ENCODE measurements at places on chromosomes 4 and X.
A peak's percentile ranks its signal among the peaks of the same experiment; 100 is the strongest.

DNA sequence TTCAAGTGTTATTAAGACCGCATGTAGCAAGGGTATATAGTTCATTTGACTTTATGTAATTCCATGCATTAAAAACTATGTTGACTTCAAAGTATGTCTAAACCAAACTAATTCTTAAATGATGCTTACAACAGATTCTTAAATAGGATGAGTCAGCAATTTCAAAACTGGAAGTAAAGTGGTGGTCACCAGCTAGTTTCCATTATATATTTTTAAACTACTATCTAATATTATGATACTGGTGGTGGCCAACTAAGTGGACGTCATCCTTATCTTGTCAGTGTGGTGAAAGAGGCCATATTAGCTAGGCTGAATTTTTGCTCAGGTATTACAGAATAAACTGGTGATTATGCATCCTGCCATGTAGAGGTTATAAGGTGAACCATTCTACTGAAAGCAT is 1.2 kb downstream of the IL15 start:
- no peak for DNase-seq
- no peaks in the 10 kb centered on the region for H3K36me3 ChIP-seq
- no peak overlapping the region for H3K27ac ChIP-seq
- H3K27me3 ChIP-seq, result peaks cover 67% of the 10 kb centered on the region
- H3K4me1 ChIP-seq, result peaks cover 8% of the 10 kb centered on the region

- no peak overlapping the region for H3K27ac ChIP-seq
- no peaks in the 10 kb centered on the region for H3K4me1 ChIP-seq
- no peak for DNase-seq
- H3K27me3 ChIP-seq, result peaks cover 15% of the 10 kb centered on the region
Observed at GRCh38 chrX:68490644-68491043, 8.2 kb upstream of the YIPF6 start.

GRCh38 chr4:90648791-90649190 is 521.6 kb downstream of the CCSER1 start:
- no peaks in the 10 kb centered on the region for H3K27me3 ChIP-seq
- no peaks in the 10 kb centered on the region for H3K4me1 ChIP-seq
- H3K27ac ChIP-seq, result no peak overlapping the region
- no peak for DNase-seq
- H3K36me3 ChIP-seq, result no peaks in the 10 kb centered on the region

DNA sequence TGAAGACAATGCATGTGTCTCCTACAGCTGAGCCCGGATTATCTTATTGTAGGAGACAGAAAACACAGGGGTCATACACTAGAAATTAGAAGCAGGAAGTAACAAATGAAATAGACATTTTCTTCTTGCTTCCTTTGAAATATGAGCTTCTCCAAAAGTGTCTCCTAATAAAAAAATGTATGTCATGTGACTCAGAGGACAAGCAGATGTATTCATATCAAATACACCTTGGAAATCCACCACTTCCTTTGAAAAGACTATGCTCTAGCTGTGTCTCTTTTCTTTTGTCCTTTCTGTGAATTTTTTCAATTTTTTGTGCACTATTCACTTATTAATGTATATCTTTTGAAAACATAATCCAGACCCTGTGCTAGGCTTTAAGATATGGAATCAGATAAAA is 1906.2 kb downstream of the C4orf33 start:
- no peak overlapping the region for H3K27ac ChIP-seq
- H3K27me3 ChIP-seq, result no peaks in the 10 kb centered on the region

- H3K27ac ChIP-seq, result no peak overlapping the region
- no peaks in the 10 kb centered on the region for H3K4me1 ChIP-seq
- H3K36me3 ChIP-seq, result no peaks in the 10 kb centered on the region
- no peak overlapping the region for H3K4me3 ChIP-seq
Observed at GRCh38 chr4:36614011-36614410, 332.6 kb downstream of the DTHD1 start.

DNA sequence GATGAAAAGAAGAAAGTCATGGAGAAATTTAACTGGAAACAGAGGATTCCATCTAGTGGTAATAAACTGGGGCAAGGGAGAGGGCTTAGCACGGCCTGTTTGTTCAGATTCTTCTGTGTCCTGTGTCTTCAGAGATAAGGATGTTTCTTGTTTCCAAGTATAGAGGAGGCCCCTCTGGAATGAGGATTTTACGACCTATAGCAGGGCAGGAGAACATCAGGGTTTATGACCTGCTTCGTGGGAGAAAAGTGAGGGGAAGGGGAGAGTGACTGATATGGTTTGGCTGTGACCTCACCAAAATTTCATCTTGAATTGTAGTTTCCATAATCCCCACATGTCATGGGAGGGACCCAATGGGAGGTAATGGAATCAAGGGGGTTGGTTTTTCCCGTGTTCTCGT is 93.0 kb upstream of the LDB2 start:
- H3K27me3 ChIP-seq, result no peaks in the 10 kb centered on the region
- DNase-seq, result no peak
- peaks cover 6% of the 10 kb centered on the region for H3K4me1 ChIP-seq
- H3K36me3 ChIP-seq, result no peaks in the 10 kb centered on the region
- H3K27ac ChIP-seq, result no peak overlapping the region

DNA sequence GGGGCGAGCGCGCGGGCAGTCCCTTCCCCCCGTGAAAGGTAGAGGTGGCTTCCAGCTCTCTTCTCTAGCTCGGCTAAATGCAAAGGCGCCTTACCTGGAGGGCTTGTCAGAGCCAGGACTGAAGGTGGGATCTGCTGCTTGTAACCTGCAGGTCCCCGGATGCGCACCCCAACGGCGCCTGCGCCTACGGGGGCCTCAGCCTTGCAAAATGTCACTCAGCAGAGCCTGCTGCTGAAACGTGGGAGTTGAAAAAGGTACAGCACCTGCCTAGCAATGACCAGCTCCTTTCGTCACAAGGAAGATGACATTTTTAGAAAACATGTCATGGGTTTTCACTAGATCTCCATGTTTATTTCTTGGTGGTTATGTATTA is 583 bp downstream of the ABHD18 start:
- H3K36me3 ChIP-seq, result peaks cover 10% of the 10 kb centered on the region
- DNase-seq, result no peak
- H3K27me3 ChIP-seq, result no peaks in the 10 kb centered on the region
- peaks cover 24% of the 10 kb centered on the region for H3K4me1 ChIP-seq

DNA sequence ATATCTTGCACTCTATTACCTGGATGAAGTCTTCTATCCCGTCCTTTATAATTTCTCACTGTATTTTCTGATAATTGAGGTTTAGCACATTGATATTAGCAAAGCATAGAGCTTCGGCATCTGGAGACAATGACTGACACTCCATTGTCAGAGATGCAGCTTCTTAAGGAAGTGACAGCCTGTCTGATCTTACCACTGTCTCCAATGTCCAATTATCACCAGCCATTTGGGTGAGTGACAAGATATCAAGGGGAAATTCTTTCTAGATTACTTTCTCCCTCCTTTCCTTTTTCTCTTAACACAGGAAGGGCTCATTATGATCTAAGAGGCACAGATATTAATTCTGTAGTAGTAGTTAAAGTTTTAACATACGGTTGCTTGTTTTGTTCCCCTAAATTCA is 86.4 kb downstream of the LDB2 start:
- DNase-seq, result no peak
- H3K4me3 ChIP-seq, result no peak overlapping the region
- peaks cover 9% of the 10 kb centered on the region for H3K4me1 ChIP-seq
- H3K27me3 ChIP-seq, result no peaks in the 10 kb centered on the region
- H3K27ac ChIP-seq, result no peak overlapping the region

DNA sequence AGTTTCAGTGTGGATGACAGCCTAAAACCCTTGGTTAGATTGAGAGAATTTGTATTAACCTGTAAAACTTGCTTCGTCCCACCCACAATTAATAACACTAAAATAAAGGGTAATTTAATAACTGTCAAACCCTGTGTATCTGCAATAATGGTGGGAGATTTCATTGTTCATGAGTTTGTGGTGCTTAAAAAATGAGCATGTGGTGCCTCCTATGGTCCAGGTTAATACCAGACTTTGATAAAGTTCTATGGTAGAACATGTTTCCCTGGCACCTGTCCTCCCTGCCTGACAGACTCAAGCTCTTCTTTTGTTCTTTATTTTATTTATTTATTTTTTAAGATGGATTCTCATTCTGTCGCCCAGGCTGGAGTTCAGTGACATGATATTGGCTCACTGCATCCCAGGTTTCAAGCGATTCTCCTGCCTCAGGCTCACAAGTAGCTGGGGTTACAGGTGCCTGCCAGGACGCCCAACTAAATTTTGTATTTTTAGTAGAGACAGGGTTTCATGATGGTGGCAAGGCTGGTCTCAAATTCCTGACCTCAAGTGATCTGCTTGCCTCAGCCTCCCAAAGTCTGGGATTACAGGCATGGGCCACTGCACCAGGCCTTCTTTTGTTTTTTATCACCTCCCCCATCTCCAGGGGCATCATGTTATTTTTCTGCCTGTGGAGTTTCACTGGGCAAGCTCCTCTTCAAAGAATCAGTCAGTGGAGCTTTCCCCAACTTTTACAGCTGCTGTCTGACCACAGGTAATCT is 289.2 kb downstream of the NR3C2 start:
- no peak for DNase-seq
- no peak overlapping the region for H3K27ac ChIP-seq
- H3K27me3 ChIP-seq, result no peaks in the 10 kb centered on the region
- H3K36me3 ChIP-seq, result no peaks in the 10 kb centered on the region
- no peaks in the 10 kb centered on the region for H3K4me1 ChIP-seq
- no peak overlapping the region for H3K4me3 ChIP-seq

DNA sequence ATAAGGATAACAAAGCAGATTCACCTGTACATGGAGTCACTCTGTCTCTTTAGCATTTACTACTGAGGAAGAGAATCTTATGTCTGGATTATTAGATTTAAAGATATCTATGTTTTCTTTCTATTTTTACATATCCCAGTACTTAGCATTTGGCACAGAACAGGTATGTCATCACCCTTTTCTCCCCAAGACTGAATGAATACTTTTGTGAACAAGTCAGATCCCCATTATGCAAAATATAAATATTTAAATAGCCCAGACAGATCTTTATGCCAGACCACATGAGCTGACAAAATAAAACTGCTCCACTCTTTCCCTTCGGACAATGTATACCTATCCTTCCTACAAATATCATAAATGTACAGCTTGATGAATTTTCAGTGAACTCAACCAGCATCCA is 94.5 kb downstream of the CASK start:
- H3K27me3 ChIP-seq, result no peaks in the 10 kb centered on the region
- no peak overlapping the region for H3K4me3 ChIP-seq
- peaks cover 17% of the 10 kb centered on the region for H3K36me3 ChIP-seq
- DNase-seq, result no peak
- H3K27ac ChIP-seq, result no peak overlapping the region

DNA sequence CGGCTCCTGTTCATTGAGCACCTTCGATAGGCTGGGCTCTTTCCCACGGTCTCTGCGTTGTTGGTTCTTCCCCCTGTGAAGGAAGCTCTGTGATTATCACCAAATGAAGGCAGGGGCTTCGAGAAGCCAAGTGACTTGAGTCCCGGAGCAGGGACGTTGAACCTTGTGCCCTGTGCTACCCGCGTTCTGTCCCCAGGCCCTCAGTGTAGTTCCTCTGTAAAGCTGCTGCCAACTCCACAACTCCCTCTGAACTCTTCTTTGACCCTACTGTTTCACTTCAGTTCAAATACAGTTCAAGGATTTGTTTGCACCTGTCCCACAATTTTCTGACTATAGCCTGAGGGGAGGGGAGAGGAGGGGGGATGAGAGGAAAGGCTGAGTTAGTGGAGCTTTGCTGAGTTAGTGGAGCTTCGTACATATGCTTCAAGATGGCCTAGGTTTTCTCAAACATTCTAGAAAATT is 635 bp upstream of the PHF8 start:
- no peaks in the 10 kb centered on the region for H3K27me3 ChIP-seq
- H3K4me3 ChIP-seq, result peak overlapping the region; percentile 99
- H3K27ac ChIP-seq, result peak overlapping the region; percentile 97
- peaks cover 27% of the 10 kb centered on the region for H3K4me1 ChIP-seq
- DNase-seq, result no peak
- H3K36me3 ChIP-seq, result peaks cover 3% of the 10 kb centered on the region

GRCh38 chr4:75630174-75630936 is at the start of gene CDKL2:
Gene CDKL2 (minus strand): TSS chr4:75630528. CDS start chr4:75625988, 4,540 bp downstream.
- H3K27ac ChIP-seq, result no peak within 1 kb of the TSS
- no peaks in the 10 kb centered on the region for H3K36me3 ChIP-seq
- no peaks in the 10 kb centered on the region for H3K27me3 ChIP-seq

DNA sequence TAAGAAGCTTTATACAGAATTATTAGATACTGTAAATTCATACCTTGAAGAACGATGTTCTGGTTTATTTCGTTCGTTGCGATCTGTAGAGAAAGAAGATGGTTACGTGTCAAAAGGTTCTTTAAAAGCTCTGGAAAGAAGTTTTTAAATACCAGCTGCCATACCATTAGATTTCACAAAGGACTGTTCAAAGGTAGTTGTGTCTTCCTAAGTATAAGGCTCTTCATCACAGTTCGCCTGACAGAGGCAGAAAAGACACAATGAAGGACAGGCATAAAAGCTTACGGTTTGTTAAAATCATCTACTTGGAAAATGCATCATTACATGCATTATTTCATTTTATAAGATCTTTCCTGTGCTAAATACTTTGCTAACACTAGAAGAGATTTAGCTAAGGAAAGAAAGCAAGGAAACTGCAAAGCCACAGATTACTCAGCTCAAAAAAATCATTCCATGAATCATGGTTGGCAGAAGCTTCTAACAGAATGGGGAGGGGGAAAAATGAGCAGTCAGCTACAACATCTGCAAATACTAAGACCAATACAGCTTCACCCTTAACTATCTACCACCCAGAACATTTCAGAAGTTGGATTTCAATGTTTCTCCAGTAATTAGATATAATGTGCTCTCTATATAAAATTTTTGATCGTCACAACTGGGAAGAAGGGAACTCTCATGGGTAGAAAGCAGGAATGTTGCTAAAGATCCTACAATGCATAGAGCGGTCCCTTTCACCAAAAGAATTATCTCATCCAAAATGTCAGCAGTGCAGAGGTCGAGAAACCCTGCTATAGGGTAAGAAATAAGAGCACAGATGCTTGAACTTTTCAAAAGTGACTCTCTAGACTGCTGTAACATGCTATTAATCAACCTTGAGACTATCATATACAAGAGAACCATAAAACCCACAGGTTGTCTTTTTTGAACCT is 50.7 kb upstream of the PRSS48 start:
- peaks cover 31% of the 10 kb centered on the region for H3K4me1 ChIP-seq
- H3K36me3 ChIP-seq, result peaks cover 13% of the 10 kb centered on the region

GRCh38 chr4:125235971-125236370 is 78.8 kb upstream of the FAT4 start:
- H3K27me3 ChIP-seq, result no peaks in the 10 kb centered on the region
- H3K4me1 ChIP-seq, result peaks cover 12% of the 10 kb centered on the region
- no peak for DNase-seq
- H3K36me3 ChIP-seq, result no peaks in the 10 kb centered on the region

DNA sequence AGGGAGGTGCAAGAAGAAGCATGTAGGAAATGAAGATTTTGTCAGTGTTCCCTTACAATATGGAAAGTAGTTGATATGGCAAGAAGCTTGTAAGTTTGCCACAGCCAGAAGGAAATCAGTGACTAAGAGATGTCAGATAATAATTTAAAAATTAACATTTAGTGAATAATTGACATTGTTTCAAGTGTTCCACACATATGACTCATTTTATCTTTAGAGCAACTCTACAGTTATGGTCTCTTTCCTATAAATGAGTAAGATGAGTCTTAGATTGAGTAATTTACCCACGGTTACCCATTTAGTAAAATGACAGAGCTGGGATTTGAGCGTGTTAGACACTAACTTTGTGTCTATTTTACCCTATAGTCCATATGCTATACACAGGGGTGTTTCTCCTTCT is 300.3 kb upstream of the IRS4 start:
- H3K36me3 ChIP-seq, result peaks cover 4% of the 10 kb centered on the region
- H3K27ac ChIP-seq, result no peak overlapping the region
- H3K27me3 ChIP-seq, result no peaks in the 10 kb centered on the region
- DNase-seq, result no peak
- H3K4me3 ChIP-seq, result no peak overlapping the region
- peaks cover 20% of the 10 kb centered on the region for H3K4me1 ChIP-seq

Measured in neural crest cell (in vitro differentiated cells).